RCC 7860 (cell line): ENCODE measurements at places on chromosomes 13 and 19.

GRCh38 chr19:33660410-33661124, 38.8 kb downstream of the CHST8 start:
- DNase-seq, result no peak

GRCh38 chr13:27834095-27834494, 41.8 kb downstream of the GSX1 start:
- no peak for DNase-seq

DNA sequence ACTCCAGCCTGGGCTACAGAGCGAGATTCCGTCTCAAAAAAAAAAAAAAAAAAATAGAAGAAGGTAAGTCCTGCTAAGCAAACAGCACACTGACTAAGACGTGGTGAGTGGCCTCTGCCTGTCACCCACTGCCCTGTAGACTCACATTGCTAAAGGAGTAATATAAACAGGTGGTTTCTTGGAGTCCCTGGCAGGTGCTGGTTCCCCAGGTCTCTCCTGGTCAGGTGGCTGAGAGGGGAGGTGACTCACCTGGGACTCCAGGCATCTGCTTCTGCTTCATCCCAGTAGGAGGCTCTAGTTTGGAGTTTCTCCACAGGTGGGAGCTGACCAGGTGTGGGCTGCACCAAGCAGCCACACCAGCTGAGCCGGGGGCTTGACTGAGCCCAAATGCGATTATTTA, at the start of gene OR10H1:
Gene OR10H1, minus strand, starts transcription at position 359 of the 400 bp plus-strand sequence. CDS start 7,627 bp downstream, outside the sequence.
- no peak for DNase-seq

DNA sequence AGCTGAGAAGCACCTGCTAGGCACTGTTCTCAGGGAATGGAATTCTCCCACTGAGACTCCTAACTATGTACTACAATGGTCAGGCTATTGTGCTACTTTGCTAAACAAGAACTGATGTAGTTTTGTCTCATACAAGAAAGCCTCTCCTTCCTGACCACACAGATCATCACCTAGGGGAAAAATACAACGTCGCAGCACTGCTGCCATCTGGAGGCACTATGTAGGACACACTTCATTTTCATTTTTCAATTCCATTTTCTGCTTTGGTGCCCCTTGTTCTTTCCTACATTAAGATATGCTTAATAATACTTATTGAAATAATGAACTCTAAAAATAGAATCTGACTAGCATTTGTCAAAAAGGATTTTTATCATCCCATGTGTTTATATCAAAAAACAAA, 21.1 kb downstream of the PROSER1 start:
- DNase-seq, result no peak
